Natural killer cell (primary cell): ENCODE measurements at places on chromosomes 11 and 22. TPM values are rescaled to one million over a fixed set of nuclear protein-coding genes. Genes with fewer than 3 reads are reported as not detected.

FGF3 gene
- total RNA-seq, result not detected

PITPNB gene
- 77.7 TPM for total RNA-seq

LYVE1 gene
- not detected for total RNA-seq

XBP1 gene
- 224 TPM for total RNA-seq

SNX15 gene
- 27.1 TPM for total RNA-seq

APOA1 gene
- total RNA-seq, result not detected

OR8G1 gene
- total RNA-seq, result not detected

MFRP gene
- total RNA-seq, result not detected

CCDC157 gene
- total RNA-seq, result 9.7 TPM

MS4A6A gene
- total RNA-seq, result 1.8 TPM

OR6Q1 gene
- total RNA-seq, result not detected

UQCR10 gene
- total RNA-seq, result 33.6 TPM

POU2AF1 gene
- 1.1 TPM for total RNA-seq

OR8A1 gene
- not detected for total RNA-seq

WNT7B gene
- total RNA-seq, result not detected

KCNK4 gene
- total RNA-seq, result 0.30 TPM

MUC6 gene
- not detected for total RNA-seq

PDE2A gene
- total RNA-seq, result 11.9 TPM

RASL10A gene
- 0.20 TPM for total RNA-seq

HMOX1 gene
- 7.5 TPM for total RNA-seq

C11orf52 gene
- total RNA-seq, result not detected

GP1BB gene
- 4.2 TPM for total RNA-seq

NCAM1 gene
- 187 TPM for total RNA-seq

BAIAP2L2 gene
- total RNA-seq, result 0.99 TPM

TRIM49 gene
- not detected for total RNA-seq

GAL3ST3 gene
- total RNA-seq, result not detected

IL17REL gene
- not detected for total RNA-seq

ZNF143 gene
- 32.7 TPM for total RNA-seq

MRGPRE gene
- total RNA-seq, result not detected

PLEKHA7 gene
- total RNA-seq, result 1.00 TPM
